ENCODE measurements at places on chromosomes 6 and 20. TPM values are rescaled to one million over a fixed set of nuclear protein-coding genes. Genes with fewer than 3 reads are reported as not detected.
A peak's percentile ranks its signal among the peaks of the same experiment; 100 is the strongest.

GRCh38 chr6:143187238-143187923 is 126.7 kb downstream of the AIG1 start:
- peak; percentile 32 for DNase-seq

The ADGRF4 gene
- not detected for total RNA-seq

DNA sequence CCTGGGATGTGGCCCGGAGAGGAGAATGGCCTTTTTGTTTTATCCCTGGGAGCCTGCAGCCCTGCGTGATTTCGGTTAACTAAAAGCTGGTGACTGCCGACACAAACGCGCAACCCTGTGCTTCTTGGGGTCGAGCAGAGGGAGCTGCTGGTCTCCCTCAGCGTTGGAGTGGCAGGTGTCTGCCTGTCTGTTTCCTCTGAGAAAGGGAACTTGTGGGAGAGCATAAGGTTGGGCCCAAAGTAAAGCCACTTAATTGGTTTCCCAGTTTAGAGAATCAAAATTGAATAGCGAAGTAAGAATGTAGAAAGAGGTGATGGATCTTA is 500 bp downstream of the LTV1 start:
- no peak for DNase-seq

- DNase-seq: no peak
Observed at GRCh38 chr6:147676495-147677199, 168.2 kb downstream of the SAMD5 start.

DNA sequence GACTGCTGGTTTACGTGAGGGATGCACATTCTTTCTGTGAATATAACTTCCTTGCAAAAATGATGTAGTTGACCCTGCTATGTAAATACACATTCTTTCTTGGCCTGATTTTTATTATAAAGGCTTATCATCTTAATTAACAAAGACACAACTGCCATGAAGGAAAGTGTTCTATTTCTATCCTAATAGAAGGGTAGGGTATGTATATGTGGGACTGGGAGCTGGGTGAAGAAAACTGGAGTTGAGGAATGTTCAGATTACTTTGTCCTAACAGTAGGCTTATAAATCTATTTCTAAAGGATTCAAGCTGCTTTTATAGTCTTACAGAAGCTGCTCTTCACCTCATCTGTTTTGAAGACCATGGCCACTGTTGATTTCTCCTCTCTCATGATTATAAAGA is 76.5 kb upstream of the RGS17 start:
- no peak for DNase-seq

The FAM184A gene
- total RNA-seq: 0.07 TPM

GRCh38 chr20:10366898-10367692 is 66.9 kb downstream of the MKKS start:
- DNase-seq: no peak

DNA sequence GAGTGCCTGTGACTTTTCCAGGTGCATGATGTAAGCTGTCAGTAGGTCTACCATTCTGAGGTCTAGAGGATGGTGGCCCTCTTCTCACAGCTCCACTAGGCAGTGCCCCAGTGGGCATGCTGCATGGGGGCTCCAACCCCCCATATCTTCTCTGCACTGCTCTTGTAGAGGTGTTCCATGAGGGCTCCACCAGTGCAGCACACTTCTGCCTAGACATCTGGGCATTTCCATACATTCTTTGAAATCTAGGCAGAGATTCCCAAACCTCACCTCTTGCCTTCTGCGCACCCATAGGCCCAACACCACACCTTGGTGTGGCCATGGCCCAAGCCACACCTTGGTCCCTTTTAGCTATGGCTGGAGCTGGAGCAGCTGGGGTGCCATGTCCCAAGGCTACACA is 66.3 kb downstream of the VTA1 start:
- no peak for DNase-seq

DNA sequence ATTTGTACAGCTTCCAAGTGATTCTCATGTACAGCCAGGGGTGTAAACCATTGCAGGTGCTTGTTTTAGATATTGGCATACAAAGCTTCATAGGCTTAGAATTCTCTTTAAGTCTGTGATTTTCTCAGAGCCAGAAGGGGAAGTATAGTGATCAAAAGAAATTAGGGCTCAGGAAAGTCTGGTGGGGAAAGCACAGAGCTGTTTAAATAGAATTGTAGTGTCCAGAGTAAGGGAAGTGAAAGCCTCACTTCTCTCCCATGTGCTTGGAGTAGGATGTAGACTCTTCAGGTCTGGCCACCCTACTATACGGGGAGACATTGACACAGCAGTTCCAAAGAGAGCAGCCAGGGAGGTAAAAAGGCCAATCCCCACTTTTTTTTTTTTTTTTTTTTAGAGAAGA is 10.4 kb downstream of the GCNT2 start:
- no peak for DNase-seq

The EFCAB8 gene
- total RNA-seq: not detected

DNA sequence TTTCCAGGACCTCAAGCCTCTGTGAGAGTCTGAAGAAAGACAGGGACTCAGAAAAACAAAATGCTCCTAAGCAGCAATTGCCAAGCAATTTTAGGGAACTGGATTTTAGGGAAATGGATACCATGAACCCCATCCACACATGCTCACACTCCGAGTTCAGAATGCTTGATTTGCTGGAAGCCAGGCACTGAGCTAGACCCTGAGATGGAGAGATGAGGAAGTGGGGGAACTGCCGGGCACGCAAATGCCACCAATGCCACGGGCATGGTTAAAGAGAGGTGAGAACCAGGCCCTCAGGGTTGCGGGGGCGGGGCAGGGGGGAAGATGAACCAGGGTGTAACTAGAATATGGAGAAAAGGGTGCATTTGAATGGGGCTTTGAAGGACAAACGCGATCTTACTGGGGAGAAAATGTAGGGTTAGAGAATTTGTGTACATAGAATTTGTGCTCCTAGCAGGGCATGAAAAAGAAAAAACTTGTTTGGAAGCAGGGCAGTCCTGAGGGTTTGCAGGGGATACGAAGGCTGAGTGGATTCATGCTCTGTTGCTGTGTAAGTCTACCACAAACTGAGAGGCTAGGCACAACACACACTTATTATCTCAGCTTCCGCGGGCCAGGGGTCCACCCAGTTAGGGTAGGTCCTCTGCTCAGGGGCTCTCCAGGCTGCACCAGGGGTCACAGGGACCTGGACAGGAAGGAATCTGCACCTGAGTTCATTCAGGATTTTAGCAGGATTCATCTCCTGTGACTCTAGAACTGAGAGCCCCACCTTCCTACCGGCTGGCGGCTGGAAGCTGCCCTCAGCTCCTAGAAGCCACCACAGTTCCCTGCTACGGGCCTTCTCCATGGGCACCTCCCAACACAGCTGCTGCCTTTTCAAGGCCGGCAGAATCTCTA is 108.0 kb downstream of the SNX5 start:
- DNase-seq: no peak

GRCh38 chr6:99611148-99611547 is 4.5 kb downstream of the PRDM13 start:
- no peak for DNase-seq

The ATP6V1G2 gene
- total RNA-seq: 4.9 TPM

The EPHA7 gene
- 1.5 TPM for total RNA-seq

DNA sequence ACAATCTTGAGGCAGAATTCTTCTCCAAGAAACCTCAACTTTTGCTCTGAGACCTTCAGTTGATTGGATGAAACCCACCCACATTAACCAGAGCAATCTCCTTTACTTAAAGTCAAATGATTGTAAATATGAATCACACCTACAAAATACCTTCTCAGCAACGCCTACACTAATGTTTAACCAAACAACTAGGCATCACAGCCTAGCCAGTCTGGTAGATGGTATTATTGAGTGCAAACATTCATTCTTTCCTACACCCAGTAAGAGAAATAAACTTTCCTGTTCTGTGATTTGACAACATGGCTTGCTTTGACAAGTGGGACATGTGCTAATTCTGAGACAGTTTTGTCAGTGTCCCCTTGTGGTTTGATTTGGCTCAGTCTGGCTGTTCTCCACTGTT is 252.2 kb downstream of the HACE1 start:
- no peak for DNase-seq

The FAM162B gene
- total RNA-seq: not detected

- DNase-seq: no peak
Observed at GRCh38 chr6:255751-256083, 36.6 kb upstream of the DUSP22 start.

The PM20D2 gene
- total RNA-seq: 42.2 TPM

- no peak for DNase-seq
Observed at GRCh38 chr6:101226677-101227135, 166.8 kb upstream of the GRIK2 start.

- no peak for DNase-seq
Observed at GRCh38 chr6:145138469-145139139, 596.7 kb downstream of the EPM2A start.

DNA sequence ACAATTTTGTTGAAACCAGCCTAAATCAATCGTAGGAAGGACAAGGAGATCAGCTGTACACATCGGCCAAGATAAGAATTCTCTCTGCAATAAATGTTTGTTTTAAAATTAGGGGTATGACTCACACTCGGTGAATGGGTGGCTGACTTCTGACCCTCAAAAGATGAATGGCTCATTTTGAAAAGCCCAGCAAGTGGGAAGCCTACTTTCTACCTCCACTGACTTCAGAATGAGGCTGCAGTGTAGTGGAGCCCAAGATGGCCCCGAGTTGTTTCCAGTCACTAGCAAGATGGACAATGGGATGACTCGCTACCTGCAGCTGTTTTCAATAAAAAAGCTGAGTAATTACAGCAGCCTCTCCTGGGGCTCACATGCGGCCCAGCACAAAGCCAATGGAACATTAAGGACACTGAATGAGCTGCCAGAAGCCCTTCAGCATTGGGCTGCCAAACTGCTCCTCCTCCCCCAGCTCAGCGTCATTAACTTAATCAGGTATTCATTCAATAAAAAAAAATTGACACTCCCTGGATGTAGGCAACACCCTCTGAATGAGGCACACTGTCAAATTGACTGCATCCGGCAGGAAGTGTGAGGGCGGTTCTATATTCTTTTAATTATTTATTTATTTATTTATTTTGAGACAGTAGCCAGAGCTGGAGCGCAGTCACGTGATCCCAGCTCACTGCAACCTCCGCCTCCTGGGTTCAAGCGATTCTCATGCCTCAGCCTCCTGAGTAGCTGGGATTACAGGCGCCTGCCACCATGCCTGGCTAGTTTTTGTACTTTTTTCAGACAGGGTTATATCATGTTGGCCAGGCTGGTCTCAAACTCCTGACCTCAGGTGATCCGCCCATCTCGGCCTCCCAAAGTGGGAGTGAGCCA is 107.3 kb downstream of the GMPR start:
- DNase-seq: no peak

DNA sequence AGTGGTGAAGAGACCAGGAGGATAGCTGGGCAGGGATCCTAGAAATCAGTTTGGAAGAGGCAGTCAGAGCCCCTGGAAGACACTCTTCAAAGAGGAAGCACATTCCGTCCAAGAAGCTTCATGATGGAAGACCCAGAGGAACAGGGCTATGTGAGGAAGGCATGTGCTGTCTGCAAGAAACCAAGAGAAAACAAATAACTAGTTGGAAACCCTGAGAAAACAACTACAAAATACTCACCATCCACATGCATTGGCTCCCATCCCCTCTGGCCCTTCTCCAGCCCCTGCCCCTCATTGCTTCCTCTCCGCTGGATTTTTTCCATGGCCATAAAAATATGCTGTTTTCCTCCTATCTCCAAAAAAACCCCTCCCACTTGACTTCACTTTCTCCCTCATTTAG is 40.9 kb upstream of the SMOC2 start:
- DNase-seq: no peak

- no peak for DNase-seq
Observed at GRCh38 chr20:24891546-24892393, 57.3 kb upstream of the CST7 start.

DNA sequence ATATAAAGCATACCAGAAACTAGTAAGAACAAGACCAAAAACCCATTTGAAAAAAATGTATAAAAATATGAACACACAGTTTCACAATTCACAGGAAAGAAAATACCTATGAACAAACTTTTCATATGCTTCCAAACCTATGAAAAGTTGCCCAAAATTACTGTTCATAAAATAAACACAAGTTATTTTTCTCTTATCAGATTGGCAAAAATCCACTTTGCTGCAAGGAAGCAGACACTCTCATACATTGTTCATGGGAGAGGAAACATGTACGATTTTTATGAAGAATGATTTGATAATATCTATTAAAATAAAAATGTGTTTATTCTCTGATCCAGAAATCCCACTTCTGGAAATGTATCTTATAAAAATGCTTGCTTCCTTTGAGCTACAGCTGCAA is 40.0 kb upstream of the OCSTAMP start:
- no peak for DNase-seq

The DEFB128 gene
- total RNA-seq: not detected

The TJAP1 gene
- 14.5 TPM for total RNA-seq

- DNase-seq: peak; percentile 84
Observed at GRCh38 chr6:142885182-142885867, 59.7 kb downstream of the HIVEP2 start.

DNA sequence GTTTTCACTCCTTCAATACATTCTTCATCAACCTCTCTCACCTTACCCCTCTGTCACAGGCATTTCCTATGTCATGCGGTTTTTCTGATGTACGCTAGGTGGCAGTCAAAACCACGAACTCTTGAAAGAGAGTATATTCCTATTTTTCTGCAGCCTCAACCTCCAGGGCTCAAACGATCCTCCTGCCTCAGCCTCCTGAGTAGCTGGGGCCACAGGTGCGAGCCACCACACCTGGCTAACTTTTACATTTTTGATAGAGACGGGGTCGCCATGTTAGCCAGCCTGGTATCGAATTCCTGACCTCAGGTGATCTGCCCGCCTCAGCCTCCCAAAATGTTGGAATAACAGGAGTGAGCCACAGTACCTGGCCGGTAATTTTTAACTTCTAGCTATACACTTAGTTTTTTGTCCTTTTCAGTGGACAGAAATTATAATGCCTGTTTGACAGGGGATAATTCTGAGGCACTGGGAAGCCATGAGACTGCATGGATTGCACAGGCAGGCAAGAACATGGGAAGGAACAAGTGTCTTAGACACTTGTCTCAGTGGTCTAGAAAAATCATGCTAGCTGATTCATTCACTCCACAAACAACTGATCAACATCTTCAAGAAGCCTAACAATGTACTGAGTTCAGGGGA is 22.5 kb upstream of the HFE start:
- DNase-seq: peak; percentile 48

GRCh38 chr6:104729433-104729832 is 130.3 kb downstream of the HACE1 start:
- no peak for DNase-seq

- DNase-seq: no peak
Observed at GRCh38 chr6:24905483-24905882, 30.3 kb downstream of the RIPOR2 start.

The ADTRP gene
- 16.8 TPM for total RNA-seq

The SLC17A3 gene
- not detected for total RNA-seq

GRCh38 chr6:167485186-167485978 is 160.5 kb downstream of the TTLL2 start:
- DNase-seq: peak; percentile 14
